Activated CD8-positive, alpha-beta memory T cell treated with anti-CD3 and anti-CD28 coated beads, Interleukin-2, amount 50 U/mL, for 4 hours (primary cell): ENCODE measurements at places on chromosomes 6 and 20.

DNA sequence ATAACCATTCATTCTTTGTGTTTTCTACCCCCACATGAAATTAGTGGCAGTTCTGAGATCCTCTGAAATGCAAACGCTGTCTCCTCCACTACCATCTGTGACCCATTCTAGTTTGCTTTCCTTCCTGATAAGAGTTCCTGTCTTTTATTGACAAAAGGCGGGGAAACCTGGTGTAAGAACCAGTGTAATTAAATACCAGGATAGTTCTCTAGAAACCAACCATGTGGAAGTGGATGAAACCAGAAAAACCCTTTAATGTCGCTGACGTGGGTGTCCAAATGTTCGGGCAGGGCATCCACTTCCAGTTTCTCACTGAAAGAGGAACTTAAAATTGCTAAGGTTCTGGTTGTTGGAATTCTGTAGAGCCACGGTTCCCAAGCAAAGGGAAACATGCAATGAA lies 79.1 kb downstream of the TNFRSF21 start:
- DNase-seq, result no peak

DNA sequence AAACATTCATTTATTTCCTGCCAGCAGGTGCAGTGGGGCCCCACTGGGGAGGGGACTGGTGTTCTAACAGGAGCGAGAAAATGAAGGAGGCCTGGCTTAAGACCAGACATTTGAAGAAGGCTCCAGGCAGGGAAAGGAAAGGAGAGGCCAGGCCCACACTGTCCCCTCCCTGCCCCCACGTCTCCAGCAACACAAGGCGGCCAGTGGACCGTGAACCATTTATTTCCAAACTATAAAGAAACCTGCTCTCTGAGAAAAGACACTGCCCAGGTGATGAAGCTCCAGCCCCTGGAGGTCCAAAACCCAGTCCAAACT lies 41.4 kb upstream of the CDH22 start:
- DNase-seq, result no peak

DNA sequence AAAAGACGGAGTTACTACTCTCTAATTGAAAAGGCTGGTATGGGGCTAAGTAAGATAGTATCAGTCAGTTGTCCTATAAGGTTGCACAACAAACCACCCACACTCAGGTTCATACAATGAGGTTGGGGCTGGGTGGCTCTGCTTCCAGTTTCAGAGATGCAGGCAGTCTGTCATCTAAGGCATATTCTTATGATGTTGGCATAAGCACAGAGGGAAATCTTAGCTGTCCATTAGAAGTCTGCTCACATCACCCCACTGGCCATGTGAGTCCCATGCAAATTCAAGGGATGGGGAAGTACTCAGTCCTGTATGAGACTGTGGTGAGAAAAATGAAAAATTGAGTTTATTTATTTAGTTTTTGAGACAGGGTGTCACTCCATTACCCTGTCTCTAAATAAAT lies 118.6 kb downstream of the LAMP5 start:
- no peak for DNase-seq

DNA sequence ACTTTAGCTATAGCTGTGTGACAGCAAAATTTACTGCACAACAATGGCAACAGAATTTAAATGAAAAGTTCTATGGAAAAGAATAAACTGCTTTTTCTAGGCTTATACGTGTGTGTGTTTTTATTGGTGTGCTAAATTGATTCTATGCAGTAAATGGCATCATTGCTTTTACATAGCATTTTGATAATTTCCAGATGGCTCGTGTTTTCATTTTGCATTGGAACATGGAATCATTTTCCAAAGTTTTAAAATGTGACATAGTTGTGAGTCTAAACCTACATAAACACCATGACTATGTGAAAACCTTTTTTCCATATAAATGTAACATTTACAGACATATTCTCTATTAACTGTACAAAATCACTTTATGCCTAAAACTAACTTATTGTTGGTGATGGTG lies 127.8 kb downstream of the SIM1 start:
- DNase-seq, result no peak

DNA sequence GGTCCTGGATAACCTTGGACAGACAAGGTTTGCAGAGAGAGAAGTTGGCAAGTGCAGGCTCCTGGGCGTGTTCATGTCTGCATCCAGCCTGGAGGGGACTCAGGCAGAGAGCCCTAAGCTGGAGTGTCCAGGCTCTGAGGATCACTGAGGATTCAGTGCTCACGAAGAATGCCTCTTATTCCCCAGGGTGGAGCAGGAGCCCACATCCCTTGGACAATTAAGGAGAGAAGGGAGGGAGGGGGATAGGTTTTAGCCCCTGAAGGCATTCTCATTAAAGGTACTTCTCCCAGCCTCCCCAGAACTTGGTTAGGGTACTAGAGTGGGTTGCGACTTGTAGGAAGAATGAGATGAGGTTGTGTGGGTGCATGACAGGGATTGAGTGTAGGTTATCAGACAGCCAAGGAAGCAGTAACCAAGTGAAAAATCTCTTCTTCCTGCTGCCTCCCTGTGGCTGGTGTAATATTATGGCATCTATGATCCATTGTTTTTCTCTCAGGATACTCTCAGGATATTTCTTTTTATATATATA lies 680 bp downstream of the HLA-DPB1 start:
- DNase-seq, result no peak

DNA sequence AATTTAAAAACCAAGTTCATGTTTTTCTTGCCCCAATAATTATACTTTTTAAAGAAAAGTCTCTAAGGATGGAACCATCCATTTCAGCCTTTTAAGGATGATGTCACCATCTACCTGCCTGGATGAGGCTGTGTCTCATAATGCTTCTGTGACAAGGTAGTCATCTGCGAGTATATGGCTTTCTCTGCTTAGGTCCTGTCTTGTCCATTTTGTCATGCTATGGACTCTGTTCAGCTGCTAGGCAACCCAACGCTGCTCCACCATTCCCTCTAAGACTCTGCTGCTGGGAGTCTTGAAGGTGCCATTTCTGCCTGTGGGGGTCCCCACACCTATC lies 459.8 kb upstream of the RUNX2 start:
- DNase-seq, result no peak

GRCh38 chr6:124887872-124888580 lies 74.2 kb upstream of the RNF217 start:
- DNase-seq, result no peak

GRCh38 chr6:155432293-155432692 lies 23.3 kb downstream of the NOX3 start:
- DNase-seq, result no peak

DNA sequence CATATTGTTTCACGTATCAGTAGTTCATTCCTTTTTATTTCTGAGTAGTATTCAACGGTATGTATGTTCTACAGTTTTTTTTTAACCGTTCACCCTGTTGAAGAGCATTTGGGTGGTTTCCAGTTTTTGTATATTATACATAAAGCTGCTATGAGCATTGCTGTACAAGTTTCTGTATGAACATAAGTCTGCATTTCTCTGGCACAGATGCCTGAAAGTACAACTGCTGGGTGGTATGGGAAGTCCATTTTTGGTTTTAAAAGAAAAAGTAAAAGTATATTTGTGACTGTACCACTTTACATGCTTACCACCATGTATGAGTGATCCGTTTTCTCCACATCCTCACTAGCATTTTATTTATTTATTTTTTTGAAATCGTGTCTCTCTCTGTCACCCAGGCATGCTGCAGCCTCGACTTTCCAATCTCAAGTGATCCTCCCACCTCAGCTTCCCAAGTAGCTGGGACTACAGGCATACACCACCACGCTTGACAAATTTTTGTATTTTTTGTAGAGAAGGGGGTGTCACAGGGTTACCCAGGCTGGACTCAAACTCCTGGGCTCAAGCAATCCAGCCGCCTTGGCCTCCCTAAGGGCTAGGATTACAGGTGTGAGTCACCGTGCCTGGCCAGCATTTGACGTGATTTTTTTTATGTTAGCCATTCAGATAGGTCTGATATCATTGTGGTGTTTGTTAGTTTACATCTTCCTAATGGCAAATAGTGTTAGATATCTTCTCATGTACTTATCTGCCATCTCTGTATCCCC lies 11.0 kb upstream of the SIM1 start:
- DNase-seq, result no peak
